CD8-positive, alpha-beta memory T cell (primary cell): ENCODE measurements at places on chromosomes 1 and 21. TPM values are rescaled to one million over a fixed set of nuclear protein-coding genes. Genes with fewer than 3 reads are reported as not detected.
A peak's percentile ranks its signal among the peaks of the same experiment; 100 is the strongest.

SELENON gene
- 10.6 TPM for total RNA-seq

KRTAP10-9 gene
- not detected for total RNA-seq

SFN gene
- 0.37 TPM for total RNA-seq

KCNK1 gene
- total RNA-seq = 1.4 TPM

OR10J1 gene
- total RNA-seq = not detected

GJA9 gene
- not detected for total RNA-seq

CDA gene
- not detected for total RNA-seq

DENND2D gene
- total RNA-seq = 196 TPM

OR14K1 gene
- not detected for total RNA-seq

CNR2 gene
- 0.18 TPM for total RNA-seq

GBP5 gene
- total RNA-seq = 74.5 TPM

GRCh38 chr1:168568346-168568745 is 8.1 kb upstream of the XCL1 start:
- H3K36me3 ChIP-seq = no peaks in the 10 kb centered on the region
- H3K4me1 ChIP-seq = no peaks in the 10 kb centered on the region
- no peak overlapping the region for H3K4me3 ChIP-seq
- no peaks in the 10 kb centered on the region for H3K27me3 ChIP-seq

DNA sequence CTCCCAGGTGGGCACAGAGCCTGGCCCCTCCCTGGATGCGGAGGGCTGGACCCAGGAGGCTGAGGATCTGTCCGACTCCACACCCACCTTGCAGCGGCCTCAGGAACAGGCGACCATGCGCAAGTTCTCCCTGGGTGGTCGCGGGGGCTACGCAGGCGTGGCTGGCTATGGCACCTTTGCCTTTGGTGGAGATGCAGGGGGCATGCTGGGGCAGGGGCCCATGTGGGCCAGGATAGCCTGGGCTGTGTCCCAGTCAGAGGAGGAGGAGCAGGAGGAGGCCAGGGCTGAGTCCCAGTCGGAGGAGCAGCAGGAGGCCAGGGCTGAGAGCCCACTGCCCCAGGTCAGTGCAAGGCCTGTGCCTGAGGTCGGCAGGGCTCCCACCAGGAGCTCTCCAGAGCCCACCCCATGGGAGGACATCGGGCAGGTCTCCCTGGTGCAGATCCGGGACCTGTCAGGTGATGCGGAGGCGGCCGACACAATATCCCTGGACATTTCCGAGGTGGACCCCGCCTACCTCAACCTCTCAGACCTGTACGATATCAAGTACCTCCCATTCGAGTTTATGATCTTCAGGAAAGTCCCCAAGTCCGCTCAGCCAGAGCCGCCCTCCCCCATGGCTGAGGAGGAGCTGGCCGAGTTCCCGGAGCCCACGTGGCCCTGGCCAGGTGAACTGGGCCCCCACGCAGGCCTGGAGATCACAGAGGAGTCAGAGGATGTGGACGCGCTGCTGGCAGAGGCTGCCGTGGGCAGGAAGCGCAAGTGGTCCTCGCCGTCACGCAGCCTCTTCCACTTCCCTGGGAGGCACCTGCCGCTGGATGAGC is 34.2 kb downstream of the TRIM11 start:
- DNase-seq = no peak
- H3K27ac ChIP-seq = no peak overlapping the region
- H3K4me1 ChIP-seq = no peaks in the 10 kb centered on the region

DNA sequence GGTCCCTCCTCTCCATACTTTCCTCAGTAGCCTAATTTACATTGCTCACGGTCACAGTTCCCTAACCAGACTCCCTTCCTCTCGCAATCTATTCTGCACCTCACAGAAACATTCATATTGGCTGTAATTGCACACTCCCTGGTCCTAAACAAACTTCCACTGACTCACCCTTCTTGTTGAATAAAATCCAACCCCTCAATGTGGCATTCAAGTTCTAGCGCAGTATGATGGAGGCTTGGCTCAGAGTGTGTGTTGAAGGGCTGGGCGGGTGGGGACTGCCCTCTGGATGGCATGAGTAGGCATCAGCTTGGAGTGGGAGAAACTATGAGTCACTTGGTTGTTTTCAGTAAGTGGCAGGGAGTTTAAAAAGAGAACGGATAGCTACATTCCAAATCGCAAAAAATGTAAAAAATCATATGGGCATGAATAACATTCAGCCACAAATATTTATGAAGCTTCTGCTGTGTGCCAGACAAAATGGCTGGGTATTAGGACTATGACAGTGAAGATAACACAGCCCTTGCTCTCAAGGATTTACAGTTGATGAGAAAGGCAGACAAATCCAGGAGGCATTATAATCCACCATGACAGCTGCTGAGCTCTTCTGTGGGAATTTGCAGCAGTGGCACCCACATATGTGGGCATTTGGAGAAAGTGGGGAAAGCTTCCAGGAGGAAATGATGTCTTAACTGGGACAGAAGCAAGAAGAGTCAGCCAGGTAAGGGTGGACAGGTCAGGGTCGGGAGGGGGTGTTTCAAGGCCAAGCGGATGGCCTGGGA is 42.2 kb upstream of the LYST start:
- H3K4me1 ChIP-seq = no peaks in the 10 kb centered on the region
- no peak overlapping the region for H3K4me3 ChIP-seq
- no peak for DNase-seq
- no peaks in the 10 kb centered on the region for H3K27me3 ChIP-seq
- no peaks in the 10 kb centered on the region for H3K36me3 ChIP-seq

DNA sequence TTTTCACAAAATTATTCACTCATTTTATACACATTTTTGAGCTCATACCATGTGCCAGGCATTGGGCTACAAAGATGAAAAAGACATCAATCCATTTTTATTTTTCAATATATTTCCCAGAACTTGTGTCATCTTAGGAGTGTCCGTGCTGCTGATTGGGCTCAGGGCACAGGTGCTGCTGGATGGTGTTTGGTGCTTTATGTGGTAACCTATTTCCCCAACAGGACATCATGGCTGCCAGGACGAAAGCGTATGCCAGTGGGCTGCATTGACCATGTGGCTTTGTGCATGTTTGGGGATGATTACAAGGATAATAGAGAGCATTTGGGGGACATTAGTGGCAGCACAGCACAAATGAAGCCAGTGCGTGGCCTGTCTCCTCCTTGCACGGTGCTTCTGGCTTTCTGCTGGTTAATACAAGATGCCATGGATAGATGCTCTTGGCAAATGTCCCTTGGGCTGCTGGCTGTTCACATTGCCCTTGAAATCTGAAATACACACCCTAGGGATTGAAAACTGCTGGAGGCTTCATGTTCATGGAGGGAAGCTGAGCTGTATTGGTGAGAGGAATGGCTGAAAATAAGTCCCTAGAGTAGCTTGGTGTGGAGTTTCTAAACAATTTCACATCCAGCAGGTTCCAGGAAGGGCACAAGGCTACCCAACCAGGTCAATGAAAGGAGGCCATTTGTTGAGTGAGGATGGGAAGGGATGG is 52.3 kb downstream of the TENT5C start:
- H3K27me3 ChIP-seq = no peaks in the 10 kb centered on the region
- peak overlapping the region; percentile 21 for H3K4me3 ChIP-seq
- no peak for DNase-seq
- H3K4me1 ChIP-seq = peaks cover 95% of the 10 kb centered on the region
- no peak overlapping the region for H3K27ac ChIP-seq

DNA sequence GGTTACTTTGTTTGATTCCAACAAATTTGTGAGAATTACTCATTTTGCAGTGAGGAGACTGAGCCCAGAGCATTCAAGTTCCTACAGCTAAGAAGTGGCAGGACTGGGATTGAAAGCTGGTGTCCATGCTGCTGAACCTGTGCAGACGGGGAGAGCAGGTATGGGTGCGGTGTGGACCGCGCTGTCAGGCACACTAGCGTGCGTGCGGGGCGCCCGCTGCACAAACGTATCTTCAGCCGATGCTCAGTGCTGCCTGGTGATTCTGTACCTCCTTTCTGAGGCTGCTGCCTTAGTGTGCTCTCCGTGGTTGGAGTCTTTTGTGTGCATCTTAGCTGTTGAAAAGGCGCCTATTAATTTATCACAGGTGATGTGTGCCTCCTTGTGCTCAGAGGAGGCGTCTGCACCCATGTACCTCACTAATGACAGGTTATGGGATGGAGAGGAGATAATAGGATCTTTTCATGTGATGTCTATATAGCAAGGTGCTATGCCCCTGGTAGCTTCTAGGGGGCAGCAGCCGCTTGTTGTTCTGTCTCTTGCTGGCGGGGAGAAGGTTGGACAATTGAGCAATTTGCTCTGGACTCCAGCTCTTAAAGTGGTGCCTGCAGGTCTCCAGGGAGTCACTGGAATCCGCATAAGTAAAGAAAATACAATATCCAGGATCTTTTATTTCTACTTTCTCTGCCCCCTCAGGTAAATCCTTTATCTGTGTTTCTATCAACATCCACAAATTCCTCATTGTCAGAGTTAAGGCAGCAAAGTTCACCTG is 32.5 kb downstream of the PEX14 start:
- no peaks in the 10 kb centered on the region for H3K36me3 ChIP-seq
- no peaks in the 10 kb centered on the region for H3K27me3 ChIP-seq
- peak; percentile 31 for DNase-seq

DNA sequence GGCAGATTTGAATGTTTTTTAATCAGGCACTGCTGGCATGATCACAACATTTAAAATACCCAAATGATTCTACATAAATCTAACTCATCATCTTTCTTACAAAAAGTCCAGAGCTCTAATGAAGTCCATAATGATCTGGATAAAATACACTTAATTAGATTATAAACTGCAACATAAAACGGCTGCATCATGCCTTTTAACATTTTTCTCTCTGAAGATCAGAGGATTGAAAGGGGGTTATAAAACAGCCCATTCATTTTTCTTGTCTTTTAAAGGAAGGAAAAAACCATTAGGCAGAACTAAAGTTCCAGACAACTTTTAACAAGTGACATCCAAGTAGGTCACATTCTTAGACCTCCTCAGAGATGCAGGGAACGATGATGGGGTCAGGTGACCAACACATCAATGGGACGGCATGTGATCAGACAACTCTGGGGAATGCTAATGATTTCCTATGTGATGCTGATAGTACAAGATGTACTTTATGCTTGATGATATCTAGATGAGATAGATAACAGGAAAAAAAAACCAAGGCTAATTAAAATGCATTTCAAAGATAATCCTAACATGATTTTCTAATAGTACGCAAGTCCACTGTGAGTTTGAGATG is 455.1 kb downstream of the SMYD3 start:
- H3K36me3 ChIP-seq = no peaks in the 10 kb centered on the region
- H3K27ac ChIP-seq = no peak overlapping the region
- H3K4me1 ChIP-seq = no peaks in the 10 kb centered on the region
- no peaks in the 10 kb centered on the region for H3K27me3 ChIP-seq

GRCh38 chr1:3181956-3182355 is 113.0 kb downstream of the PRDM16 start:
- no peak for DNase-seq
- no peaks in the 10 kb centered on the region for H3K36me3 ChIP-seq
- no peak overlapping the region for H3K4me3 ChIP-seq
- H3K27me3 ChIP-seq = peaks cover 7% of the 10 kb centered on the region
- H3K4me1 ChIP-seq = no peaks in the 10 kb centered on the region

DNA sequence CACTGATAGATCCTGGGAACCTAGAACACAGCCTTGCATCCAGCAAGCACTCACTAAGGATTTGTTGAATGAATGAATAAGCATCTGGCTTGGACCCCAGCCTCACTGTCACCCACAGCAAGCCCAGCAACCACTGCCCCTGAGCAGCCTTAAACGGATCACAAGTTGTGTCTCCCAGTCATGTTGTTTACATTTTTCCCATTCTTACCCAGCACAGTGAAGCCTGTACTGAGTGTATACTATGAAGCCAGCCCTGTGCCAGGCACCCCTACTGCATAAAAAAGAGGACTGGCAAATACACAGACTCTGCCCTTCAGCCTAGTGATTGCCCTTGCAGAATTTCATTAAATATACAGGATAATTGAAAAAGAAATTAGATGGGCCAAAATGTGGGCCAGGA is 30.2 kb downstream of the RRAGC start:
- no peaks in the 10 kb centered on the region for H3K4me1 ChIP-seq
- H3K27ac ChIP-seq = no peak overlapping the region
- H3K27me3 ChIP-seq = no peaks in the 10 kb centered on the region
- DNase-seq = no peak
- H3K4me3 ChIP-seq = no peak overlapping the region
- H3K36me3 ChIP-seq = no peaks in the 10 kb centered on the region

- DNase-seq = no peak
- no peaks in the 10 kb centered on the region for H3K4me1 ChIP-seq
- no peak overlapping the region for H3K4me3 ChIP-seq
- H3K27ac ChIP-seq = no peak overlapping the region
- H3K27me3 ChIP-seq = no peaks in the 10 kb centered on the region
- H3K36me3 ChIP-seq = no peaks in the 10 kb centered on the region
These were observed 153.7 kb upstream of the ST6GALNAC5 start for GRCh38 chr1:76713535-76713934.

DNA sequence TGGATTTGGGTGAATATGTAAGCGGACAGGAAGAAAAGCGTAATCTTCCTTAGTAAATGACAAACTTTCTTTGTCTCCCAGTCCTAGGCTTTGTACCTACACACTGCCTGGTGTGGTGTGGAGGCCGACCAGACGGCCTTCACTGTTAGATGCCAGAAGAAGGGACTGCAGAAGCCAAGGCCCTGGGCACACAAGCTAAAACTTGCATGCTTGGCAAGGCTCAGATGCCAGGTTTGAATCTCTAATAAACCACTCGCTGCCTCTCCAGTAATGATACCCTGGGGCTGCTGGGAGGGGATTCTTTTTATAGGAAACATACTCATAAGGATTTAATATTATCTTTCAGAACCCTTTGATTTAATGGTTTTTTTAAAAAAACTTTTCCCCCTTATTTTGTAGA is 263.8 kb downstream of the PTPRC start:
- H3K36me3 ChIP-seq = no peaks in the 10 kb centered on the region
- DNase-seq = no peak
- peaks cover 9% of the 10 kb centered on the region for H3K4me1 ChIP-seq
- H3K4me3 ChIP-seq = no peak overlapping the region
- H3K27me3 ChIP-seq = no peaks in the 10 kb centered on the region

- no peak overlapping the region for H3K27ac ChIP-seq
- H3K4me3 ChIP-seq = no peak overlapping the region
- no peaks in the 10 kb centered on the region for H3K27me3 ChIP-seq
- DNase-seq = no peak
- H3K36me3 ChIP-seq = no peaks in the 10 kb centered on the region
- H3K4me1 ChIP-seq = no peaks in the 10 kb centered on the region
These were observed 427.1 kb upstream of the CXADR start for GRCh38 chr21:17085707-17086106.

GRCh38 chr21:34636961-34637360 is 22.0 kb upstream of the RCAN1 start:
- no peak overlapping the region for H3K4me3 ChIP-seq
- H3K27ac ChIP-seq = no peak overlapping the region
- H3K36me3 ChIP-seq = no peaks in the 10 kb centered on the region
- peaks cover 5% of the 10 kb centered on the region for H3K4me1 ChIP-seq
- no peak for DNase-seq
- no peaks in the 10 kb centered on the region for H3K27me3 ChIP-seq
